Left forelimb (tissue), 1 donor: ENCODE measurements at places on chromosomes 5 and 9.

DNA sequence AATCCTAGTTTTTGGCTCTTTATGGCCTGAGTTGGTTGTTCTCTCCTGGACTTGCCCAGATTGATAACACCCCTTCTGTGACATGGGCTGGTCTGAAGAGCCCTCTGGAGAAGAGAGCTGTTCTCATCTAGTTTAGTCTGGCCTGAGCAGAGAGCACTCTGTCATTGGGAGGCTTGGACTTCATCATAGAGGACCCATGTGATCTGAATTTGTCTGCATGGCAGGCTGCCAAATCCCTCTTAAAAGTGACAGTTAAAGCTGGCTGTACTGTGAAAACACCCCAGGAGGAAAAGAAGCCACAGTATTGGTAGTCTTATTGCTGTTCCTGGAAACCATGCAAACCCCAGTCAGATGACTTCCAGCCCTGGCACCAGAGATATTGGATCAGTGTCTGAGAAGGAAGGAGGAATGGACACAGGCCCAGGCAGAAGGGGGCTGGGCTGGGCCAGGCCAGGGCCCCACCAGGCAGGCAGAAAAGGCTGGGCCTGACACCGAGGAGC is 3.7 kb upstream of the WDR31 start:
- DNase-seq, result no peak

DNA sequence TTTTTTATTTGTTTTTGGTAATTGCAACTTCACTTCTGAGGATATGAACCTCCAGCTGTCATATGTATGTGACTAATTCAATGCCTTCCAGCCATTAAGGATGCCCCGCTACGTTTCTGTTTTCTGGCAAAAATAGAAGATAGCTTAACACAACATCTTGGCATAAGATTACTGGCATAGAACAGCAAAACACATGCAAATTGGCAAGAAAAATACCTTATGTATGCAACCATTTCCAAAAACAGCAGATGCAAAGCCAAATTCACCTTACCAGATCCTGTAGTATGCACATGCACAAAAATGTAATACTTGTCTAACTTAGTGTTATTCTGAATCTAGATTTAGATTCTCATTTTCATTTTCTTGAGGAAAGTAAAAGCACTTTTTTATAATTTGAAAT is 461.1 kb upstream of the CYLC2 start:
- no peak for DNase-seq

- DNase-seq, result no peak
Observed at GRCh38 chr5:135467051-135467625, 15.0 kb upstream of the TIFAB start.

DNA sequence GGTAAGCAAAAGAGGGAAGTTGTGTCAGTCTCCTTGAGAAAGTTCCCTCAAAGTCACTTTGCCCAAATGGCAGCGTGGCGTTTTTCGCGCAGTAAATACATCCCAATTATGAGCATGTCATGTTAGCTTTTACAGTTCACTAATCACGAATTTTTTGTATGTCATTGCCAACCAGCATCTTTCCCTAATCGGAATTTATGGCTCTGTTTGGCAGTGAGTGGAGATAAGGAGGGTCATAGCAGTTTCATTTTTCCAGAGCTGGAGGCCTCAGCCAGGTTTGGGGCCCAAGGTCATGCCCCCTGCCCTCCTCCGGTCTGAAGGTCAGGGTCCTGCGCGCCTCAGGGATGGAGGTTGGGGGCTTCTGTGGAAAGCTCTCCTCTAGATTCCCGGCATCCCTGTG is 50.1 kb downstream of the C5orf15 start:
- no peak for DNase-seq

DNA sequence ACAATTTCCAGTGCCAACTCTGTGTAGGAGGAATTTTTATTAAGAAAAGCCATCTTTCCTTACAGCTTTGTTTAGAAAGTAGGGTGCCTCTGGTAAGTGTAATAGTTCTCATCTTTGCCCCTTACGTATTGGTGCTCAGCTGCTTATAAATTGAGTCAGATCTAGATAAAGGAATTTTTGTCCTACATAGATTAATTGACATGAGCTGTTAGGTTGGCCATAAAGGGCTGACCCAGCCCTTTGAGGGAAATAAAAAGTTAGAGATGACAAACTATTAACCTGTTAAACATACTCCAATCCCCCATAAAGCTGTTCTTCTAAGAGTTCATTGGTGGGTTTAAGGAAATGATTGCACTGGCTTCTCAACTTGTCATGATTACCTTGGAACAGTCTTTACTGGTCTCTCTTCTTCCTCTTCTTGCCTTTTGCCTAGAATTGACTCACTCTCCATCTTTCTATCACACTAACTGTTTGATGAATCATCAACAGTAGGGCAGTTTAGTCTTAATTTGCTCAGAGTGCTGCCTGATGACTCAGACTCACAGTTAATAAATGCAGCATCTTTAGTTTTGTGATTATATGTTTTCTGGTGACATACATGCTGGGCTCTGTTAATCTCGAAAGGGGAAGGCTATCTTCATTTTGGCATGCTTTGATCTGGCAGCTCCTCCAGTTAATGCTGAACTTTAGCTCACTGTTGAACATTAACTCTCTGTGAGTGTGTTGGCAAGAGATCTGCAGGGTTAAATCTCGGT is 51.7 kb downstream of the ARHGAP26 start:
- DNase-seq, result no peak

DNA sequence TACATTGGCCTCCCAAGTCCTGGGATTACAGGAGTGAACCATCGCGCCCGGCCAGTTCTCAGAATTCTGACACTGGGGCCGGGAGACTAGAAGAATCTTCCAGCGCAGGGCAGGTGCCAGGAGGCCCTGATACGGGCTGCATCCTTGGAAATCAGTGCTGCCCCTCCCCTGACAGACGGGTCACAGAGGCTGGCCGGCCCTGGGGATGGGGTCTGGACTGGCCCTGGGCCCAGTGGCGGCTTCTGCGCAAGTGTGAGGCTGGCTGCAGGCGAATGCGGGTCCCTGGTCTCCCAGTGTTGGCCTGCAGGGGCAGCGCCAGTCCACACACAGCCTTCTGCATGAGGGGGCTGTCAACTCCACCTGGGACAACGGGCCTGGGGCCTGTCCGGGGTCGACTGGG is 831 bp upstream of the TBC1D9B start:
- no peak for DNase-seq

GRCh38 chr5:93342563-93343061 is 238.4 kb downstream of the NR2F1-AS1 start:
- DNase-seq, result no peak

DNA sequence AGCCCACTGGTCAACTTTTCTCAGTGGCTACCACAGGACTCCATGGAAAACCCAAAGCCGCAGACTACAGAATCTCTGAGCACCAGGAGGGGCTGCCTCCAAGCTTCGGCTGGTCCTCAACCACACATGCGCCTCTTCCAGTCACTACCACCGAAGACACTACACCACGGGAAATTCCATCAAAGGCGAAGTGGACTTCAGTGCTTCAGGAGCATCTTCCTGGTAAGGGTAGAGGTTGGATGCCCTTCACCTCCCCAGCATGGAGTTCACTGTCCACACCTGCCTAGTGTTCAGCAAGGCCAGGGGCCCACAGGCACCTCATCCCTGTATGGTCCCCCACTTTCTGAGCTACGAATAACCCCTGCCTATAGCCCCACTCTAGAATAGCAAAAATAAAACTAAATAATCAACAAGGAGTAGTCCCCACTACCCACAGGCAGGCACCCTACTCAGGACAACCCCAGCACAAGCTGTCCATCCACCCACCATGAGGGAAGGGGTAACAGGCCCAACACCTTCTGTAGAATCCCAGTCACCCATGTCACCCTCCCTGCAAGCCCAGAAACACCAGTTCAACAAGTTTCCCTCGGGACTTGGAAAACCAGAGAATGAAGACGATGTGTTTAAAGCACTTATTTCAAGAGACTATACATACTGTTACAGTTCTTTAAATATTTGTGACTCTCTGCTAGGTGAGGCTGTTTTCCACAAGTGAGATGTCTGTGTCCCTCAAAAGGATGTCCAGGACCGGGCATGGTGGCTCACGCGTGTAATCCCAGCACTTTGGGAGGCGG is 2.6 kb downstream of the VDAC1 start:
- no peak for DNase-seq

DNA sequence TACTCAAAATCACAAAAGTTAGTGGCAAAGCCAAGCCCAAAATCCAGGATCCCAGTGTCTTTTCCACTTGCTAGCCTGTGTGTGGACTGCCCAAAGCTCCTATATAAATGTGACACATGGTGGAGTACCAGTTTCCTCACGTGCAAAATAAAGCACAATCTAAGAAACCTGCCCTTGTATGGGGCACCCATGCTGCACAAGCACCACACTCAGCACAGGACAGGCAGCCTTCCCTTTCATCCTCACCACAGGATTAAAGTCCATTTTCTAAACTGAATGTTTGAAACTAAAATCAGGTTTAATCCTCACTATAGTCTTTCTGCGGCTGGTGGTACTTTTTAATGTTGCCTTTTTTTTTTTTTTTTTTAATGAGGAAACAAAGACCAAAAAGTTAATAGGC is 5.5 kb downstream of the CDK5RAP2 start:
- no peak for DNase-seq

DNA sequence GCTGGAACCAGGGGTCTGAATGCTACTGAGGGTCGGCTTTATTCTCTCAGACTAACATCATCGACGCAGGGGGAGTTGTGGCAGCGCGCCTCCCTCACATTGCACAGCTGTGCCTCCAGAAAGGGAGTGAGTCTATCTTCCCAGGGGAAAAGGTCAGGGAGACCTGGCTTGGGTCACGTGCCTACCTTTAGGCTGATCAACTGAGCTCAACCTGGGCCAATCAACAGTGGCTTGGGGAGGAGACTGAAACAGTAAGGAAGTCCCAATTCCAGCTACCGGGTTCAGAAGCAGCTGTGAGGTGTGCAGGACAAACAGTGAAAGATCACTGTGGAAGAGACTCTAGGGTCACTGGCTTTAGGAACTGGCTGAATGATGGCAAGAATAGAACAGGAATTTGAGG is 14.3 kb downstream of the SNX30 start:
- no peak for DNase-seq

DNA sequence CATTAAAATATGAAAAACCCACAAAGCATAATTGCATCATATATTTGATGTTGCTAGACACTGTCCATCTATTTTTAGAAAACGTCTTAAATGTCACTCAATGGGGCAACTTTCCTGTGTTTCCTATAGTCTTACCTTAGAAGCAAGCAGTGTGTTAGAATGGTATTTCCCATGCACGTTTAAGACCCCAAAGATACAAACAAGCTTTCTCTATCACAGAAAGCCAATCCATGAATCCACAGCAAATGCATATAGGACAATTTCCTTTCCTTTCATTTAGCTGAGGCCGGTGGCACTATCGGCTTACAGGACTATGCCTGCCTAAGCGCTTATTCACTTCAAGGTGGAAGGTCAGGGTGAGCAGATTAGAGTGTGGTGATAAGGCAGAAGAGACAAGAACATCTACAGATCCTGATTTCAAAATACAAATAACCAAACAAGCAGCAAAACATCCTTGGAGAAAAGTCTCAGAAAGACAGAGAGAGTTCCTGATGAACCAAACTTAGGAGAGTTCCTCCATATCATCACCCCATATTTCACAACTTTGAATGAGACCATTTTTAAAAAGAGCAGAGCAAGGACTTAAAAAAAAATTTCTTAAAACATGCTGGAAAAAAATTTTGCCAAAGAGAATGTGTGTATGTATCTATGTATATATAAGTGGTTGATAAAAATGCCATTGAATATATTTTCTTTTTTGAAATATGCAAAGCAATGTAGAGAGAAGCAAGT is 57.2 kb downstream of the MEF2C start:
- DNase-seq, result no peak

GRCh38 chr5:100574716-100575115 is 39.5 kb downstream of the FAM174A start:
- no peak for DNase-seq

DNA sequence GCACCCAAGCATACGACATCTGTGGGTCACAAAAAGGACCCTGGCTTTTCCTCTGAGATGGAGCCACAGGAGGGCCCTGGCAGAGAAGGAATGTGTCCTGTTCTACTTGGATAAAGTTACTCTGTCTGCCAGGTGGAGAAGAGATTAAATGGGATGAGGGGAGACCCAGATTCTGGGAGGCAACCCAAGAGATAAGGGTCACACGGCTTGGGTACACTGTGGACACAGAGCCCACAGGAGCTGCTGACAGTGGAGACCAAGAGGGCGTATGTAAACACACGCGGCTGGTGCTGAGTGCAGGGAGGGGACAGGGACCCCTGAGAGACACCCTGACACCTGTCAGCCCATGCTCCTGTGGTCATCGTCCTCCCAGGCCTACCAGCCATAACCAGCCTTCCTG is 6.2 kb downstream of the CDK20 start:
- DNase-seq, result no peak
